ENCODE measurements at places on chromosomes 6 and 20.

DNA sequence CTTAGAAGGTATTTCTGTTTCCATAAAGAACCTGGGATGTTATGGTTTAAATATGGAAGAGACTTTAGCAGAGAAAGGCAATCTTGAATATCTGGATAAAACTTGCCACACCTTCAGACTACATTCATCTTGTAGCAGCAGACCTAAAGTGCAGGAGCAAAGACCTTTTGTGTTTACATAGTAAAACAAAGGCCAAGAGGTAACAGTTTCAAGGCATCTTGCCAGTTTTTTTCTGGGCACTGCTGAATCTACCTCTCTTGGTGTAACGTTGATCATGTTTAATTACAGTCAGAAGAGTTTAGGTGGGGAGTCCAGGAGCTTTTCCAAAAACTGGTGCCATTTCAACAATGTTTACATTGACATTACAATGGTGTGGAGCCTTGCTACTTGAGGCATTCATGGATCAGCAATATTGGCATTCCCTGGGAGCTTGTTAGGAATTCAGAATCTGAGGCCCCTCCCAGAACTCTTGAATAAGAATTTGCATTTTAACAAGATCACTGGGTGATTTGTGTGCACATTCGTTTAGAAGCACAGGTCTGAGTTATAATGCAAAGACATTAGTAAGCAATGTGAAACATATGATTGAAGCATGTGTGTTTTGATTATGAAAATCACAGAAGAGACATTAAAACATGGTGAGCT lies 94.5 kb downstream of the F13A1 start:
- no peak for DNase-seq

DNA sequence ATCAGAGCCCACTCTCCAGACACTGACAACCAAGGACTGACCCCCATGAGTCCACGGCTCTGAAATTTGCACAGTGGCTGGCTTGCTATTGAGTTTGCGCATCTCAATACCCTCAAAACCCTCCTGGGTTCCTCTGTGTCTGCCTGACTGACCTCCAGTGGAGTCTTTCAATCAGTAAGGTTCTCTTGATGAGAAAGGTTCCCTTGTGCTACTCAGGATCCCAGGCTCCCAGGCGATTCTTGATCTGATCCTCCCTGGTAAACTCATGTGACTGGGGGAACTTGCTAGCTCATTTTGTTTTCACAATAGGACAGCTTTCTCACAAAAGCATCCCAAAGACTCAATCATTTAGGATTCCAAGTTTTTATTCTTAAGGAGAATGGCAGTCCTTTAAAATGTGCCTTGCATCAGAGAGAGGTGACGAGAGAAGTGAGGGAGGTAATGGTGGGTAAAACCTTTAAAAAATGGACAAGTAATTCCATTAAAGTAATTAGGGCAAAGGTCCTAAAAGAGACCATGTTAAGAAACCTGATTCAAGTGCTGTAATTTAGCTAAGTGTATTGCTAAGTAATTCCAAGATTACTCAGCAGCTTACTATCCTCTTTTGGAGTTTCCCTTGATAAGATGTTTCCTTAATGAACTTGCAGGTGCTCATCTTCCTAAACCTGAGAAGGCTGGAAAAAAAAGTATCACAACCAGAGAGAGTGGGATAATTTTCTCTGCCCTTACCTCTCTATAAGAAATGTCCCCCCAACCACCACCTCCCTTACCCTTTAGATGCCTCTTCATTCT lies 304.7 kb upstream of the SGK1 start:
- DNase-seq = peak; percentile 8

- peak; percentile 90 for DNase-seq
Observed at GRCh38 chr20:5072756-5073659, 46.8 kb downstream of the PCNA start.

DNA sequence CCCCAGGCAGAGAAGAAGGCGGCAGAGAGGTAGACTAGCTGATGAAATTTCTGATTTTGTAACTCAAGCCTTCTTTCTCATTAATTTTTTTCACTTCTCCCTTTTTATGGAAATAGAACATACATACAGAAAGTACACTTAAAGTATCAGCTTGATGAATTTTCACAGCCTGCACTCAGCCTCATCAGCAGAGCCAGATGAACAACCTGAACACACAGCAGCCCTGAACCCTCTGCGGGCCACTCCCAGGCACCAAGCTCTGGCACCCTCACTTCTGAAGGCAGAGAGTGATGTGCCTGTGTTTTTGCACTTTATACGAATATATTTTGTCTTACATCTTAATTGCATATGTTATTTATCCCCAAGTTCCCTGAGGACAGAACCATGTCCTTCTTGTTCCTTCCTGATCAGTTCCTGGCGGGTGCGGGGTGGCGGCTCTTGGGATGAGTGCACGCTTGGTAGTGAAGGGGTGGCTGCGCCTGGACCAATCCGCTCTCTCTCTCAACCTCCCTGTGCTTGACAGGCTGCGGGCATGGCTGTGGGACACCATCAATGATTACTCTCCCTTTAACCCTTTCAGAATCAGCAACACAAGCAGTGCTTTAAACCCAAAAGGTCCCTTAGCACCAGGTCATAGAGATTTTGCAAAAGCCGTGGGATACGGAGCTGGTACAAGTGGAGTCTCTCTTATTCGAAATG lies 34.8 kb upstream of the AFDN start:
- no peak for DNase-seq

DNA sequence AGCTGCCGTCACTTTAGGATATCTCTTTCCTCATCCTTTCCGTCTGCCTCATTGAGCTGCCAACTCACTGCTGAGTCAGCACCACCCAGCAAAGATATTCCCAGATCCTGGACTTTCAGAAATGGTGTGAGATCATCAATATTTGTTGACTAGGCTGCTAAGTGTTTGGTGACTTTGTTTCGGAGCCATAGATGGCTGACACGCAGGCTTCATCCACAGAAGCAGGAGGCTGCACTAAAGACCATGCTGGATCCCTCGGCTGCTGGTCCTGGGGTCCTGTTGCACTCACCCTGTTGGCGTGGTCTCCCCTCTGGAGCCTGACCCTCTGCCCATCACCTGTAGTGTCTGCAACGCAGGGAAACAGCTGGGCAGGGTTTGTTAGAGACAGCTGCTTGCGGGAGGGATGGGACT lies 96.5 kb downstream of the ERMARD start:
- DNase-seq = peak; percentile 11

GRCh38 chr20:2752567-2753460 lies 47.6 kb downstream of the CPXM1 start:
- DNase-seq = peak; percentile 66

DNA sequence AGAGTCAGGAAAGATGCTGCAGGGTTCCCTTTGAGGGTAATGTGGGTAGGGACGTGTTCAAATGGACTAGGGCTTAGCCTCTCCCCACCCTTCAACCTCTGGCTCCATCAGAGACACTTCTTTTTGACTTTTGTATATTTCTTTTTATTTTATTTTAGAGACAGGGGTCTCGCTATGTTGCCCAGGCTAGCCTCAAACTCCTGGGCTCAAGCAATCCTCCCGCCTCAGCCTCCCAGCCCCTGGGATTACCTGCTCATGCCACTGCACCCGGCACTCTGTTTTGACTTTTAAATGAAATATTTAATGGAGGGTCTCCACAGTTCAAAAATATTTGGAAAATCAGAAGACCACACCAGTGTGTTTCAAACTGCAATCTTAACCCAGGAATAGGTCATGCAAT lies 8.6 kb downstream of the HNF4A start:
- DNase-seq = no peak

GRCh38 chr6:86331265-86331840 lies 606.0 kb upstream of the HTR1E start:
- no peak for DNase-seq

GRCh38 chr6:11428371-11428770 lies 109.2 kb upstream of the TMEM170B start:
- DNase-seq = peak; percentile 29

- DNase-seq = peak; percentile 51
Observed at GRCh38 chr6:89525786-89526562, 93.0 kb downstream of the ANKRD6 start.

DNA sequence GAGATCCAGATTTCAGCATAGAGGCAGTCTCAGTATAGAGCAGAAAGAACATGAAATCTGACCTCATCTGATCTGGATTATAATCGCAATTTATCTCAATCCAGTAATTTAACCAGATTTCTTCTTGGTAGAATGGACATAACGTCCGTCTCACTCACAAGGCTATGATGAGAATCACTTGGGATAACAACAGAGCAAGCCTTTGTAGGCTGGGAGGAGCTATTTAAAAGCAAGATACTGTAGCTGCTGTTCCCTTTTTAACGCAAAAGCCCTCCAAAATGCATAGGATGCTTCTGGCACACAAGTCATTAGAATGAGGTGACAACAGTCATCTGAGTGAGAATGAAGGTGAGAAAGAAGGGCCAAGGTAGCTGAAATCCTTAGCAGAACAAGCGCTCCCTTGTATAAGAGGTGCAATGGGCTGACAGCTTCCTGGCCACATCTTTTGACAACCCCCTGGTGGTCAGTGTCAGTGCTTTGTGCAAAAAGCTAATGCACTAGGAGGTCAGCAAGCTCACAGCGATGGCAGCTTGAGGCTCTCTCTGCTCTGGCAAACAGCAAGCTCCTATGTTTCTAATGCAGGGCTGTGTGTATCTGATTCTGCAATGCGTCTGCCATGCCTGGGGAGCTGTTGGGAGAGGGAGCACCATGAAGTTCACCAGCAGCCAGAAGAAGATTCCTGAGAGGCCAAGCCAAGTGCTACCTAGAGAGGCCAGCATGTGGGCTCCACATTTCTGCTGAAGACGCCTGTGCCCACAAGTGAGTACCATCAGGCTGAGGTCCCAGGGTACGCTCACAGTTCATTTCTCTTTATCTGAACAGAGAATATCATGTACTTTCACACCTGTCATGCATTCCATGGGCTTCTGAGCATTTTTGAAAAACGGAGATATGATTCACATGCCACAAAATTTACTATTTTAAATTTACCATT lies 16.2 kb downstream of the METTL24 start:
- DNase-seq = no peak

- no peak for DNase-seq
Observed at GRCh38 chr6:84329516-84329915, 102.1 kb upstream of the CEP162 start.

GRCh38 chr20:14259689-14260088 lies 77.7 kb downstream of the FLRT3 start:
- DNase-seq = no peak

DNA sequence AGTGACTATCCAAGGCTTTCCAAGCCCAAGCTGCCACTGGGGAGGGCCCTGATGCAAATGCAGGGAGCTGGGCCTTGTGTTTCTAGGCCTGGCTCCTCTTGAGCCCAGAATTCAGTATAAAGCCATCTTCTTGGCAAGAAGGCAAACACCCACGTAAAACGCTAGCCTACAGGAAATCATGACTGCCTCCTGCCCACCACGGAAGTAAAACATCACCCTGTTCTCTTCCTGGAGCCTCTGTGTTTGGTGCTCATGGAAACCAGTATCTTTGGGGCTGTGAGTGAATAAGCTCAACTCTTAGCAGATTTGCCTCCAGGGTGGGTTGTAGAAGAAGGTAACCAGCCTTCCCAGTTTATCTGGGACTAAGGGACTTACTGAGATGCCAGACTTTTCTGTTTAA lies 271.0 kb downstream of the ZNF217 start:
- no peak for DNase-seq

- no peak for DNase-seq
Observed at GRCh38 chr6:111027219-111027618, 45.4 kb downstream of the RPF2 start.
